ENCODE measurements at places on chromosomes 1 and 21.

DNA sequence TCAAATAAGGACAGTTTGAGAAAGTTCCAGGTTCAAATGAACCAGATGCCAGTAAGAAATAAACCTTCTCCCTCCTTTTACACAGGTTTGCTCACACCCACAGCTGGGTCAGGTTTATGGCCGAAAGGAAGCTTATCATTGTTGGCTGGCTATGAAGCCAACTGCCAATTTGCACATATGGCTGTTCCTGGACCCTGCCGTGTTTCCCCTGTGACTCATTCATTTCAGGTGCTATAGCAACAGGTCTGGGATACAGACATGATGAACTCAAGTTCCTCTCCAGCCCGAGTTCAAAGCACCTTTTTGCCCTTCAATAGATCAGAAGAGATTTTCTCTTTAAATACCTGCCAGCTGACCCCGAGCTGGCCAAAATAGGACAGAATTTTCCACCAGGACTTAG is 134.4 kb upstream of the SMYD2 start:
- DNase-seq: no peak
- H3K27me3 ChIP-seq: no peaks in the 10 kb centered on the region
- H3K27ac ChIP-seq: no peak overlapping the region
- no peaks in the 10 kb centered on the region for H3K36me3 ChIP-seq
- no peaks in the 10 kb centered on the region for H3K4me1 ChIP-seq

DNA sequence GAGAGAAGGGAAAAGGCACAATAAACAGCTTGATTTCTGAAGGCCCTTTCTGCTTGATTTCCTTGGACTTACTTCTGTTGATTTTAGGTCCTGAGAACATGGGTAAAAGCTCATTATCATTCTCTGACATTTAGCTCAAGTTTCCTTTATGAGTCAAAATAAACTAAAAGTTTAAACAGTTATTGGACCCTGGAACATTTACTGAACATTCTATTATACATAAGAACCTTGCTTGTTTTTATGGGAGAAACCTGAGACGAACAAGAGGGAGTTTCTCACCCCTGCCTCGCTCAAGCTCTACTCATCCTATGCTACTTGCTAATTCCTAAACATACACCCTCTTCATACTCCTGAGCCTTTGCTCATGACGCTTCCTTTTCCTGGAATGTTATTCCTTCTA is 538.3 kb upstream of the PKN2 start:
- no peak overlapping the region for H3K4me3 ChIP-seq
- no peak overlapping the region for H3K27ac ChIP-seq
- no peaks in the 10 kb centered on the region for H3K4me1 ChIP-seq
- H3K36me3 ChIP-seq: no peaks in the 10 kb centered on the region
- no peaks in the 10 kb centered on the region for H3K27me3 ChIP-seq

DNA sequence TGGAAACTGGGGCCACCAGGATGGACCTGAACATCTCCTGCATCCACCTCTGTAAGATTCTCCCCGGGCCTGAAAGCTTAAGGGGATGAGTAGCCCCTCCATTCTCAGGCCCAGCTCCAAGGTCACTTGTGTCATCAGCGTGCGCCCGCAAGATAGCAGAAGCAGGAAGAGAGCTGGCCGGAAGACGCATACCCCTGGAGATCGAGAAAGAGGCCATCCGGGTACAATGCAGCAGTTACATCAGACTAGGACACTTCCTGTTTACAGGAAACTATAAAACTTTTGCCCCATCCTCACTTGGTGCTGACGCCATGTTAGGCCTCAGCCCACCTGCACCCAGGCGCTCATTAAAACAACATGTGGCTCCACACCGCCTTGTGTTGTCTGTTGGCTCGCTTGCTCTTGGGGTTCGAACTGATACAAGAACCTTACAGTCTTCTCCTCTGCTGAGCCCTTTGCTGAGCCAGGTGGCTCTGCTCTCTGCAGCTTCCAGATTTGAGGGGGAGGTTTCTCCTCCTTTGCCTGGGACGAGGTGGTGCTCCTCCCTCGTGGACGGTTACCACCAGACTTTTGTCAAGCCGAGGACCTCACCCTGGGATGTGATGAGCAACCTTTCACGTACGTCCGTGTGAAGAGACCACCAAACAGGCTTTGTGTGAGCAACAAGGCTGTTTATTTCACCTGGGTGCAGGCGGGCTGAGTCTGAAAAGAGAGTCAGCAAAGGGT is 277.5 kb upstream of the C1orf174 start:
- H3K36me3 ChIP-seq: no peaks in the 10 kb centered on the region
- no peak for DNase-seq
- H3K4me1 ChIP-seq: no peaks in the 10 kb centered on the region

DNA sequence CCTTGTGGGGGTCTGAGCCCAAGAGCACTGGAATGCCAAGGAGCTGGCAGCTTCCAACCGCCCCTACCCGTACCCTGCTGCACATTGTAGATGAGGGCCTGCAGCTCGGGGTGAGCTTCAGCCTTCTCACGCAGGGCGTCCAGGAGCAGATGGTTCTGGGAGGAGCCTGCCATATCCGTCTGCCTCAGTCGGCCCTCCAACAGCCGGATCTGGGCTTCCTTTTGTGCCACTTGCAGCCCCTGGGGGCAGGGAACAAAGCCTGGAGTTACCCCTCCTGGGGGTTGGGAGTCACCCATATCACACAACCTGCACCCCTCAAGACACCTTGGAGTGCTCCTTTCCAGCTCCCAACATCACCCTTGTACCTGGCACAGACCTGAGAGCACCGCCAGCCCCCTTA is 34.8 kb downstream of the KIF21B start:
- no peak for DNase-seq
- no peak overlapping the region for H3K4me3 ChIP-seq
- no peaks in the 10 kb centered on the region for H3K27me3 ChIP-seq
- H3K36me3 ChIP-seq: no peaks in the 10 kb centered on the region
- no peaks in the 10 kb centered on the region for H3K4me1 ChIP-seq

DNA sequence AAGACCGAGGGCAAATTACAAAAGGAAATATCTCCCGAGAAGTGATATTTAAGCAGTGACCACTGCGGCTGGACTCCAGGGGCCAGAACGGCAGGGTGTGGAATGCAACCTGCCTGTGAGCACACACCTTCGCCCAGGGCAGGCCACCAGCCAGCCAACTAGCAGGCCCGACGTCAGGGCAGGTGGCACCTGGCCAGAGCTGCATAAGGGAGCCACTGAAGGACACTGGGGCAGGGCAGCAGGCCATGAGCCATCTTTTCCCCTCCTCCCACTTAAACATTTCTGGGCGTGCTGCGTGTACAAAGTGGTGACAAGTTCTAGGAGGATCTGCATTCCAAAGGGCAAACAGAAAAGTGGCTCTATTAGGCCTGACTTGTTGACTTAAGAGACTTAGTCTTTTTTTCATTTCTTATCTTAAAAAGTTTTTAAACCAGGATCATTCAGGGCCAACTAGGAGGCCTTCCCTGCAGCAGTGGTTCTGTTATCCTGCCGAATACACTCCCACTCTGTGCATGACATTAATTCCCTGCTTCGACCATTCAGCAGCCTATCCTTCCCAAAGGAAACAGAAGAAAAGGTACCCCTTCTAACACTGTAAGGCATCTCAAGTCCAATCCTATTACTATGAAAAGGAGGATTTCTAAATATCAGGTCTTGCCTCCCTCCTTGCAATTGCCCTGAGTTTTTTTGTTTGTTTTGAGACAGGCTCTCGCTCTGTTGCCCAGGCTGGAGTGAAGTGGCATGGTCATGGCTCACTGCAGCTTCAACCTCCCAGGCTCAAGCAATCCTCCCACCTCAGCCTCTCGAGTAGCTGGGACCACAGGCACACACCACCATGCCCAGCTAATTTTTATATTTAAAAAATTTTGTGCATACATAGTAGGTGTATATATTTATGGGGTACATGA is 96.3 kb downstream of the BCAR3 start:
- H3K27ac ChIP-seq: peak overlapping the region; percentile 61
- H3K4me3 ChIP-seq: no peak overlapping the region
- peaks cover 29% of the 10 kb centered on the region for H3K4me1 ChIP-seq

- H3K4me1 ChIP-seq: peaks cover 5% of the 10 kb centered on the region
- no peaks in the 10 kb centered on the region for H3K27me3 ChIP-seq
- no peak overlapping the region for H3K27ac ChIP-seq
These were observed 434.3 kb downstream of the GPATCH2 start for GRCh38 chr1:217196616-217197015.

DNA sequence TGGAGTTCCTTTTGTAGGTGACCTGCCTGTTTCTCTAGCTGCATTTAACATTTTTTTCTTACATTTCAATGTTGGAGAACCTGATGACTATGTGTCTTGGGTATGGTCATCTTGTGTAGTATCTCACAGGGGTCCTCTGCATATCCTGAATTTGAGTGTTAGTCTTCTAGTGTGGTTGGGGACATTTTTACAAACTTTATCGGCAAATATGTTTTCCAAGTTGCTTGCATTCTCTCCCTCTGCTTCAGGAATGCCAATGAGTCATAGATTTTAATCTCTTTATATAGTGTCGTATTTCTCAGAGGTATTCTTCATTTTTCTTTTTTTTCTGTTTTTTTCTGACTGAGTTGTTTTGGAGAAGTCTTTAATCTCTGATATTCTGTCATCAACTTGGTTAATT is 684.0 kb downstream of the NCAM2 start:
- H3K4me1 ChIP-seq: no peaks in the 10 kb centered on the region
- peaks cover 5% of the 10 kb centered on the region for H3K27me3 ChIP-seq
- no peak overlapping the region for H3K27ac ChIP-seq
- no peak for DNase-seq
- no peaks in the 10 kb centered on the region for H3K36me3 ChIP-seq

DNA sequence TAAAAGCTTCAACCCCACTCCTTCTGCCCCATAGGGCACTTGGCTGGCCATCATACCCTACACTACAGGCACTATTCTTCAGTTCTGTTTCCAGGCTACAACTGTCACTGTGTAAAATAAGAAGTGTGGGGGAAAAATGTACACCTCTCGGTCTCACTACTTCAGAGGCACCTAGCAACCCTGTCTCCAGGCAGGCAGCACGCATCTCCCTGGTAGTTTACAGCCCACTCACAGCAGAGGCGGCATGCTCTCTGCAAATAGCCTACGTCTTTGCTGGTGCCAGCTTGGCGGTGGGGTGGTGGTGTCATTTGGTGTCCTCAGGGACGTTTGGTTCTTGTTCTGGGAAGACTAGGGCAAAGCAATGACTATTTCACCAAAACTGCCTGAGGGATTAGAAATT is 48.2 kb upstream of the BTG3 start:
- H3K36me3 ChIP-seq: no peaks in the 10 kb centered on the region
- H3K27ac ChIP-seq: no peak overlapping the region
- H3K4me1 ChIP-seq: no peaks in the 10 kb centered on the region
- no peaks in the 10 kb centered on the region for H3K27me3 ChIP-seq
- no peak overlapping the region for H3K4me3 ChIP-seq

Data from RWPE2 (cell line).